ENCODE measurements at places on chromosomes 3 and 15.

DNA sequence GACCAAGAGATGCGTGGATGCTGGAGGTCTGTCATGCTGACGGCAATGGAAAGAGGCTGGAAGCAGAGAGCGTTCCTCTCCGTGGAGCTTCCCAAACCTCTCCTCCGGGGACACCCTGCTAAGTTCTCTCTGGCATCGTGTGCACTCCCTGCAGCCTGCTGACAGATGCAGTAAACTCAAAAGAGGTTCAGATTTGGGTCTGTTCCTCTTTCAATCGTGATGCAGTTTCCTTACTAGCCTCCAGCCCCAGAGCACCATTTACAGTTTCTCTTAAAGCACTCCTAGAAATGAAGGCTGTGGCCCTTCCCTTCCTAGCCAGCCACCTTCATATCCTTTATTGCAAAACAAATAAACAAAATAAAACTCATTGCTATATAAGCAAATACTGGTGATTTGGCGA lies 47.3 kb upstream of the LRRC58 start:
- no peak for DNase-seq

DNA sequence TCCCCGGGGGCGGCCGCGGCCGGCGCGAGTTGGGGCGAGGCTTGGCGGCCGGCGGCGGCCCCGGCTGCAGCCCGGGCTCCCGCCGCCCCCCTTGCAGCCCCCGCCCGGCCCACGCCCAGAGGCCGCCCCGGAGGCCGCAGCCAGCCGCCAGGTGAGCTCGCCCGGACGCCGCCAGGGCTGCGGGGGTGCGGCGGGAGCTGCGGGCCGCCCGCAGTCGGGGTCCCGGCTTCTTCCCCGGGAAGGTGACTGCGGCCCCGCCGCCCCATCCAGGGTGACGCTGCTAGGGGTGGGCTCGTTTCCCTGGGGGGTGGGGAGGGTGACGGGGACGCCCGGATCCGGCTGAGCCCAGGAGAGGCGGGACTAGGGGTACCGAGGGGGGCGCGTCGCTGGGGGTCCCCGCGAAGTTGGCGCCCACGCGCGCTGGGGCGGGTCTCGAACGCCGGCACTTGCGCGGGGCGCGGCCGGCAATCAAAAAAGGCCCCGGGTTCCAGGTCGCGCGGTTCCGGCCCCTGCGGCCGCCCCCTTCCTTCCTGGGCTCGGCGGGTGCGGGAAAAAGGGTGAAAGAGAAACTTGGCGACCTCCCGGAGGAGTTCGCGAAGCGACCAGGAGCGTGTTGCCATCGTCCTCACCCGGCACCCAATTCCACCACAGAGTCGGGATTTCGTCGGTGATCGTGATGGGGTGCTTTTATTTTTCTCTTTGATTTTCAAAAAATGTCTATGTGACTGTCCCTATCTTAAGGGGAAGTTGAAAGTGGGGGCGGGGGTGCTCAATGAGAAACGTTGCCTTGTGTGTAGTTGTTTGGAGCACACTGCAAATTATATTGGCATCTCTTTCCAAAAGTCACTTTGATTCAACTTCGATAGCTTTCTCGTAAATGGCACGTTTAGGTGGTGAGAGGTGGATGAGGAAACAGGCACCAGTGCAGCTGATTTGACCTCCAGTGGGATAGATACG lies 619 bp downstream of the ATXN7 start:
- peak; percentile 44 for DNase-seq

DNA sequence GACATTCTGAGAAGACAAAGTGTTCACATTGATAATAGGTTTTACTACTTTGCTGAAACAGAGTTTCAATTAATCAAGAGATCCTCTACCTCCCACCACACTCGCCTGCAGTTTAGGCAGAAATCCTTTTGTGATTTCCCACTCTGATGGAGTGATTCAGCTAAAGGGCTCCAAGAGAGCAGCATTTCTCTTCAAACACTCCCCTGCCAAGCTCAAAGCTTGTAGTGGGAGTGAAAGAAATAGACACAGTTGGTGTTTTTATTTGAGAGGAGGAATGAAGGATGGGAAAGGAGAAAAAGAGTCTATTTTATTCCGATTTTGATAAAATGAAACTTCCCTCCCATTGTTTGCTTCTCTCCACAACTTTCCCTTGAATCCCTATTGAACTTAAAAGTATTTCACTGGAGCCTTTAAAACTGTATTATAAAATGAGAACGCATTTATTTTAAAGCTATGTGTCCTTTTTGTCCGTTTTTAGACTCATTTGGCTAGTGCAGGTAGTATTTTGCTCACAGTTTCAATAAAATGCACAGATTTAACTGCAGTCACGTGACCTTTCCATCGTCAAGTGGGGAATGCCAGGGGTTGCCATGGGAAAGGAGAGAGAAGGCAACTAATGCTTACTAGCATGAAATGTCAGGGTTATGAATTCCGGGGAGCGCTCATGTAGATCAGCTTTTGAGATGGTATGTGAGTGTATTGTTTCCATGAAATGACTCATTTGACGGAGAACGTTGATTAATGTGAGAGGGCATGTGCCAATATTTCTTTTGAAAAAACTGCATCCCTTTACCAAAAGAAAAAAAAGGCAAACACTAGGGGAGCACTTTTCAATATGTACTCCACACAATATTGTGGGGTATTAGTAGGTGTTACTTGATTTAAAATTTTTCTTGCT lies 7.7 kb upstream of the OSBPL11 start:
- no peak for DNase-seq

GRCh38 chr15:43702701-43703424 lies 9.2 kb downstream of the CKMT1A start:
- DNase-seq = no peak

DNA sequence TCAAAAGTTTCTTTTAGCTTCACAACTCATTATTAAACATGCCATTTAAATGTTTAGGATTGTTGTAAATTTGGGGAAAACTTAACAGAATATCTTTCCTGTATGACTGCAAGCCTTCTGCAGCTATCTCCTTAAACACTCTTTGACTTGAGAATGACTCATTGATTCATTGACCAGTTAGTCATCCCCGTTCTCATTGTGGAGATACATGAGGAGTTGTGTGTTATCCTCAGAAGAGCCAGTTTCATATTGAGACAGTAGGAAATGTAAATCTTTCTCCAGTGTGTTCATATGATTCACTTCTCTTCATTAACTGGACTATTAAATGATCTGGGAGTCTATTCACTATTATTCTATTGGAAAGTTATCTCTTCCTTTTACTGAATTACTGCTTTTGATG lies 83.0 kb downstream of the CRYGS start:
- DNase-seq = no peak

- DNase-seq = no peak
Observed at GRCh38 chr3:129577925-129578786, 28.3 kb downstream of the PLXND1 start.

GRCh38 chr3:176650478-176650877 lies 546.8 kb downstream of the TBL1XR1 start:
- no peak for DNase-seq

- DNase-seq = no peak
Observed at GRCh38 chr15:64187396-64188191, 24.8 kb upstream of the PPIB start.
